T47D (cell line): ENCODE measurements at places on chromosomes 4 and X.

- DNase-seq, result no peak
Observed at GRCh38 chr4:155578726-155579370, 87.8 kb upstream of the GUCY1A1 start.

- DNase-seq, result no peak
Observed at GRCh38 chr4:149884529-149885181, 69.0 kb upstream of the IQCM start.

DNA sequence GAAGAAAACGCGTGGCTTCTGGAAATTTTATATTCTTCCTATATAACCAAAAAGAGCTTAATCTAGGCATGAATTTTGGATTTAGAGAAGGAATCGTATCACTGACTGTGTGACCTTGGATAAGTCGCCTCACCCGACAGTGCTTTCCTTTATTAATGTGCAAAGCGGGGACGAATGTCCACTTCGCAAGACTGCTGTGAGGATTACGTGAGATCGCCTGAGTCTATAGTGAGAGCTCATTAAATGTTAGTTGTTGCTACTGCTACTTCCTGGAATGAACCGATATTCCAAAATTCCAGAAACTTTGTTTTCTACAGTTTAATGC is 448 bp upstream of the TBC1D8B start:
- no peak for DNase-seq

DNA sequence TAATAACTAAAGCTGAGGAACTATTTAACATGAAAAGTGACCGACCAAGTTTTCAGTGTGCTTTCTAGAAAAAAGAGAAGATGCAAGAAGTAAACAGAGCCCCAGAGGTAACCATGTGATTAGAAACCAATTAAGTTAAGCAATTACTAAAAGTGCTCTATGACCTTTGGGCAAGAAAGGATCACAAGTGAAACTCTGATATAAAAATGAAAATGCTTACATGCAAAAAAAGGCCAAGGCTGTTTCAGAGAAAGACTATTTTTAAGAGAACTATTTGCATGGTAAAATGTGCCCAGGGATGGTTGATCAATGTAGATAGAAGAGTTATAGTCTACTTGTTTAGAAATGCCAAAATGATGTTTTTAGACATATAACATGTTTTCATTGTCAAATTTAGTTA is 22.0 kb downstream of the KLHL15 start:
- DNase-seq, result no peak

DNA sequence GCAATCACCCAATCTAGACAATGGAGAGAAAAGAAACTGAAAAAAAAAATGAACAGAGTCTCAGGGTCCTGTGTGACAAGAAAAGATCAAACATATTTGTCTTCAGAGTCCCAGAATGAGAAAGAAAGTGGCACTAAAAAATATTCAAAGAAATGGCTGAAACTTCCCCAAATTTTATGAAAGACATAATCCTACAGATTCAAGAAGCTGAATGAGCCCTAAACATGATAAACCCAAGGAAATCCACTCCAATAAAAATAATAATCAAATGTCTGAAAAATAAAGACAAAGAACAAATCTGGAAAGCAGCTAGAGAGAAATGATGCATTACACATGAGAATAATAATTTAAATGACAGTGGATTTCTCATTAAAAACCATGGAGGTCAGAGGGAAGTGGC is 130.3 kb upstream of the CITED1 start:
- no peak for DNase-seq

DNA sequence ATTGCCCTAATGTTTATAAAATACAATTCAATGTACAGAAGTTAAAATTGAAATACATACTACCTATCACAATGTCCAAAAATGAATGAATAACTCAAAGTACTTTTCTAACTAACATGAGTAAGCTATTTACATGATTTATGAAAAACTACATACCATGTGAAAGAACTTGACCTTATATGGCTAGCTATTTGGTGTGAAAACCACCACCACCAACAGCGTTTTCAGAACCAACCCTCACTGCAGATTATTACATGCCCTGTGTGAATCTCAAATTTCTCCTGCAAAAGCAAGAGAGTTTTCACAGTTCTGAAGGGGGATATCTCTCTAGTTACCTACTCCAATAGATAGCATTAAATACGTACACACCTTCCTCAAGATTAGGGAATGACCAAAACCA is 198.5 kb downstream of the SPATA18 start:
- DNase-seq, result no peak

DNA sequence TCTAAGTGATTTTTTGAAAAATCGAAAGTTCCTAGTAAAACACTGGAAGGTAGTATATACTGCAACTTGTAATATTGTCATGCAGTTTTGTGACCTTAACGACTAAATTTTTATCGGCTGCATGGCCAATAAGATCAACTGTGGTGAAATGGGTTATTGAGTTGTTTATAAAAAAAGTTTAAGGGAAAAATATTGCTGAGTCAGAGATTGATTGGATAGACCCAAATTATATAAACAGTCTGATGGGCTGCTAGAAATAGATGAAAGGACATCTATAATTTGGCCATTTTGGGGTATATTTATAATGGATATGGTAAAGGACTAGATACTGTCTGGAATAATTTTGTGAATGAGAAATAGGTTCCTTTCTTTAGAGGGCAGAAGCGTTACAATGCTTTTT is 56.2 kb downstream of the MGST2 start:
- DNase-seq, result no peak

DNA sequence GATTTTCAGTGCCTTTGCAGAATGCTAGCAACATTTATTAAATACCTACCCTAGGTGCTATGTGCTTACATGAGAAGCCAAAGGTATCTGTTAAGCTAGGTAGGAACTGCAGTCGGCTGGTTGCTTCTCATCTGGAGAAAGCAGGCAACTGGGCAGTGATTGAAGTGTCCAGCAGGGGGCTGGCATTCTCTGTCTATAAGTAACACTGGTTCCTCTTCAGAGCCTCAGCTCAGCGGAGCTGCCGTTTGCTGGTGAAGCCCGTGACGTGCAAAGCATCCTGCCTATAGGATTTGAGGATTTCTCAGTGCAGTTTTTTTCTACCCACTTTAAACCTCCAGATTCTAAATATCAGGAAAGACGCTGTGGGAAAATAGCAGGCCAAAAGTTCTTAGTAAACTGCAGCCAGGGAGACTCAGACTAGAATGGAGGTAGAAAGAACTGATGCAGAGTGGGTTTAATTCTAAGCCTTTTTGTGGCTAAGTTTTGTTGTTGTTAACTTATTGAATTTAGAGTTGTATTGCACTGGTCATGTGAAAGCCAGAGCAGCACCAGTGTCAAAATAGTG is at the start of gene GRPR:
TSS of gene GRPR (plus strand) at position 344 of the 565 bp plus-strand sequence. CDS start 389 bp downstream, outside the sequence.
- DNase-seq, result peak; percentile 95

GRCh38 chr4:99966692-99967091 is 16.6 kb upstream of the H2AZ1 start:
- DNase-seq, result no peak

- DNase-seq, result peak; percentile 70
Observed at GRCh38 chr4:176792326-176793059, at the start of gene VEGFC. TSS of gene VEGFC (minus strand) at chr4:176792922. CDS start at chr4:176792311, 611 bp downstream.

- DNase-seq, result peak; percentile 54
Observed at GRCh38 chr4:170374770-170375169, 285.0 kb upstream of the AADAT start.

DNA sequence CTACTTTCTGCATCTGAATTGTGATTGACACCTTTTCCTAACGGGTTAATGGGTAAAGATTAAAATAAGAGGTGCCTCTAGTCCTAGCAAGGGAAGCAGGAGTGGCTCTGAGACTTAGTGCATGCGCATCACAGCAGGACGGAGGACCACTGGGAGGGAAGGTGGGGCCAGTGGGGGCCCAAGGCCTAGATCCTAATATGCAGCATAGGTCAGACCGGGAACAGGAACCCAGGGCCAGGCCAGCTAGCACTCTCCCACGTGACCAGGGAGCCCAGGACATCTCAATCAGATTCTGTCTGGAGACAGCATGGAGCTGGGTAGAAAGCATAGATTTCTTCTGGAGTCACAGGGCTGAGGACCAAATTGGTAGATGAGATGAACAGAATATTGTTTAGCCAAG is 55.7 kb downstream of the RASL11B start:
- DNase-seq, result no peak

DNA sequence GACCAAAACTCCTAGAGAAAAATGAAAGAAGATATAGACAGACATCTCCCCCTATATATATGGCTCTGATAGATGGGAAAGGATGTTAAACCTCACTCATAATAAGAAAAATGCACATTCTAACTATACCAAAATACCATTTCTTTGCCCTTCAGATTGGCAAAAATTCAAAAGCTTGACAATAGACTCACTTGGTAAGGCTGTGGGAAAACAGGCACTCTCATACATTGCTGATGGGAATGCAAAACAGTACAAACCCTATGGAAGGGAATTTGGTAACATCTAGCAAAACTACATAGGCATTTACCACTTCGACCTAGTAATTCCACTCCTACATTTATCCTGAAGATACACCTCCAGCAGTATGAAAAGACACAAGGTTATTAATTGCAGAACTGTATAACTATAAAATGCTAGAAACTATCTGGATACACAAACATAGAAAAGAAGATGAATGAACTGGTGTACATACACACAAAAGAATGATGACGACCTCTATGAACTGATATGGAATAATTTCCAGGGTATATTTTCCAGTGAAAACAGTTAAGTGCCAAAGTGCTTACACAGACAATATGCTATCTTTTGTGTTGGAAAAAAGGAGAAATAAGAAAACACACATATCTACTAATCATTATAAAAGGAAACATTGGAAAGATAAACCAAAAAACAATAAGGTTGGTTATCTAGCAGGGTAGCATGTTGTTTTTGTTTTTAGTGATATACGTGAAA is 48.5 kb downstream of the WDFY3 start:
- no peak for DNase-seq
